ENCODE measurements at places on chromosomes 16 and 17. TPM values are rescaled to one million over a fixed set of nuclear protein-coding genes. Genes with fewer than 3 reads are reported as not detected.

- no peak for DNase-seq
Measured at GRCh38 chr16:10519929-10520868, 60.2 kb downstream of the EMP2 start.

GRCh38 chr16:85327731-85328675 lies 215.7 kb upstream of the CIBAR2 start:
- no peak for DNase-seq

- no peak for DNase-seq
Measured at GRCh38 chr16:88477631-88478519, 24.8 kb downstream of the ZFPM1 start.

DNA sequence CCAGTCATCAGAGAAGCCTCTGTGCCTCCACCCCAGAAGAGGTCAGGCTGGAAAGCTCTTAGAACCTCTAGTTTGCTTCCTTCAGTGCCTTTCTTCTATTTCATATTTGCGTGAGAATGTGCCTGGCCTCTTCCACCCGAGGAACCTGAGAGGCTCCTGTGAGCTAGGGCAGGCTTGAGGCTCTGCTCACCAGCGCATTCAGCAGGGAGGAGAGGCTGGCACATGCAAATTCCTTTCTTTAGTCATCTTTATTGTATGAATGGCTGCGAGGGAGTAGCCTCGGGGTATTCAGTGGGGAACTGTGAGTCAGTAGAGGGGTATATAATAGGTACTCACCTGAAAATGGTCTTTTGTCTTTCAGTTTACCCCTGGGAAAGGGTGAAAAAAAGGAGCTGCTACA lies 268.3 kb downstream of the ABCC12 start:
- no peak for DNase-seq

The THRA gene
- total RNA-seq, result 214 TPM

DNA sequence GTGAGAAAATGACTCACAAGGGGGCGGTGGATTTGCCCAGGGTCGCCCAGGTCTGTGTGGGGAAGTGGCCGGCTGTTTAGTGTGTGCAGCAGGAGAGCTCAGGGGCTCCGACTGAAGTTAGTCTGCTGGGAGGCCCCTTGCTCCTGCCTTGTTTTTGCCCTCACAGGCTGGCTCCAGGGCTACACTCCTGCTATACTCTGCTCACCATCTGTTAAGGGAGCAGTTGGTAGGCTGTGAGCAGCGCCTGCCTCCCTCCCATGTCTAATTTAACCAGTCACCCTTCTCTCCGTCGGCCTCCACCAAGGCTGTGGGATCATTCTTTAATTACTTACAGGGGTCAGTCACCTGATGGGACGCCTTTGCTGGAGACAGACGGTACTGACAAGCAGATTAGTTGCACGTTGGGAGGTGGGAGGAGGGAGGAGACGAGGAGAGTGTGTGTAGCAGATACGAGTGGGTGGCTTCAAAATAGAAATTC lies 35.5 kb downstream of the KSR1 start:
- no peak for DNase-seq

GRCh38 chr17:4574448-4575045 lies 9.8 kb upstream of the SMTNL2 start:
- DNase-seq, result no peak

DNA sequence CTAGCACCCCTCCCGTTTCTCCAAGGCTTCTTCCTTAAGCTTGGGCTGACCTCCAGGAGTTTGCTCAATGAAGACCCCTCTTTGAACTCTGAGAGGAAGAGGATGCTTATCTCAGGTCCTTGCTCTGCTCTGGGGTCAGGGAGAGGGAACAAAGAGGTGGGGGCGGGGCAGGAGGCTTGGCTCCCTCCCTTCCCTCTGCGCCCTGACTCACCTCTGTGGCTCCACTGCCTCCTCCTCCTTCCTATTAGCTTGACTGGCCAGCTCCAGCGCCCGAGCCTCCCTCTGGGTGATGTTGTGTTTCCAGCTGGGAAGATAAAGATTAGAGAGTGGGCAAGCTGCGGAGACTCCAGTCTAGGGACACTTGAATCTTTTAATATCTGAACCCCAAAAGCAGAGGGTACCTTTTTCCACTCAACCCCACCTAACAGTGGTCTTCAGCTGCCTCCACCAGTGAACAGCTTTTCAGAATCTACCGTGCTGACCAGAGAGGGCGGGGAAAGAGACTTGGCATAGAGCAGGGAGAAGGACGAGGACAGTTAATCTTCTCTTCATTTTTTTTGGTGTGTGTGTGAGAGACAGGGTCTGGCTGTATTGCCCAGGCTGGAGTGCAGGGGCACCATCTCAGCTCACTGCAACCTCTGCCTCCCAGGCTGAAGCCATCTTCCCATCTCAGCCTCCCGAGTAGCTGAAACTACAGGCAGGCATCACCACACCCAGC lies 6.7 kb downstream of the GIP start:
- no peak for DNase-seq

The WFIKKN2 gene
- 2.0 TPM for total RNA-seq

The SPNS2 gene
- total RNA-seq, result 63.9 TPM

- DNase-seq, result no peak
Measured at GRCh38 chr17:77141846-77142449, 1.2 kb downstream of the SEC14L1 start.

DNA sequence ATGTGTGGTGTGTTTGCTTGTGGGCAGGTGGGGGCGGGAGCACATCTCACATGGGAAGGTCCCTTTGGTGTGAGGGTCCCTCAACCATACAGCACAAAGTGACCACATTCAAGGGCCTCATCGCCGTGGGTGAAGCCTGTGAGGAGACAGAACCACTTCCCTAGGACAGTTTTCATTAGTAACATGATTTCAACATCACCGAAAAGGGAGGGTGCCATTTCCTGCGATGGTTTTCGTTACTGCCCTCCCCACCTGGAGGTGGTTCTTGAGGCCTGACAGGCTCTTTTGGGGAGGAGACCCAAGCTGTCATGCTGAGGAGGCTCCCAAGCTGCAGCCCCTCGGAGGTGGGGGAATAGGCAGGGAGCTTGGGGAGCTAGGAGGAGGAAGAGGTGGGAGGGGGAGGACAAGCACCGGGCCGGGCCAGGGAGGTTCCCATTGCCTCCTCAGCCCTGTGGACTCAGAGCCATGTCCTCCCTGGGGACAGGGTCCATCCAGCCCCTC lies 9.5 kb downstream of the CD300LB start:
- no peak for DNase-seq

The FBXO39 gene
- total RNA-seq, result 0.24 TPM

GRCh38 chr16:1323296-1324239 lies 9.9 kb upstream of the BAIAP3 start:
- DNase-seq, result peak; percentile 67

All from dorsolateral prefrontal cortex (tissue), 122 donors.